ENCODE measurements at places on chromosomes 3 and 15.

GRCh38 chr3:61315871-61316270, 64.6 kb upstream of the FHIT start:
- no peak for DNase-seq

- DNase-seq, result no peak
Measured at GRCh38 chr3:11434017-11434526, 161.9 kb downstream of the ATG7 start.

DNA sequence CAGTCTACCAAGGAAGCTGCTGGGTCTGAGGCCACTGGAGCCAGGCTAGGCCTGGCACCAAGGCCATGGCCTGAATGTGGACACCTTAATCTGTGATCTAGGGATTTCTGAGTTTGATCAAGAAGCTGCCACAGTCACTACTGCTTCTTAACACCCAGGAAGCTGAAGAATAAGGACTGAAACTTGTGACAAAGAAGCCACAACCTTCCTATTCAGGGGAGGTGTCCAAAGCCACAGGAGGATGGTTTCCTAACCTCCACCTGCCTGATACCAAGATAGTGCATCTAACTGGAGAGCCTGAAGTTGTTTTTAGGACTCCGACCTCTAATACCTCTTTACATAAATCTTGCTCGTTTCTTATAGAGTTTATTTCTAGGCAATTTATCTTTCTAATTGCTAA, 5.5 kb upstream of the ANO10 start:
- no peak for DNase-seq

DNA sequence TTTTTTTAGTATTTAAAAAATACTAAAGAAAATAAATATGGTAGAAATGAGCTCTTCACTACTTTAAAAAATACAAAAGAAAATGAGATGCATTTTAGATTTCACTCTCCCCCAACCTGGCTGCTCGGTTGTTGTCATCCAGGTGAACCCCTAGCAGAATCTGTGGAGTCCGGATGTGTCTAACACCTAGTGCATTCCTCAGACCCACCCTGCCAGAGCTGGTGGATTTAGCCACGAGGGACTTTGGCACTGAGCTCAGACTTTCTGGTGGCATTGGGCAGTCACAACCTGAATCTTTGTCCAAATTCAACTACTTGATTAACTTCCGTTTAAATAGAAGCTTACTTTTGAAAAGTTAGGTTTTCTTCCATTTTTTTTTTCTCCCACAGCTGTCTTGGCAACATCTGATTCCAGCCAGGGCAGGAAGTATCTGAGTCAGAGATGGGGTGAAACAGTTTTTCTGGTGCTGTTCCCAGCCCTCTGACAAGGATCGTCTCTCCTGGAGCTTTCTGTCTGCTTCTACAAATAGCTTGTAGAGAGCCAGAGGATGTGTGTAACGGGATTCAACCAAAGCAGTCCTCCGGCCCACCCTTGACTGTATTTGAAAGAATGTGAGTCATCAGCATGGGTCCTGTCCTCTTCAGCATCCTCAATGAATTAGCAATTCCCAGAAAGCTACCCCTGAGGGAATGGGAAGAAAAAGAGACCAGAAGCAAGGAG, 301.8 kb upstream of the MCTP2 start:
- no peak for DNase-seq

- no peak for DNase-seq
Measured at GRCh38 chr3:167361306-167361705, 18.8 kb downstream of the ZBBX start.

DNA sequence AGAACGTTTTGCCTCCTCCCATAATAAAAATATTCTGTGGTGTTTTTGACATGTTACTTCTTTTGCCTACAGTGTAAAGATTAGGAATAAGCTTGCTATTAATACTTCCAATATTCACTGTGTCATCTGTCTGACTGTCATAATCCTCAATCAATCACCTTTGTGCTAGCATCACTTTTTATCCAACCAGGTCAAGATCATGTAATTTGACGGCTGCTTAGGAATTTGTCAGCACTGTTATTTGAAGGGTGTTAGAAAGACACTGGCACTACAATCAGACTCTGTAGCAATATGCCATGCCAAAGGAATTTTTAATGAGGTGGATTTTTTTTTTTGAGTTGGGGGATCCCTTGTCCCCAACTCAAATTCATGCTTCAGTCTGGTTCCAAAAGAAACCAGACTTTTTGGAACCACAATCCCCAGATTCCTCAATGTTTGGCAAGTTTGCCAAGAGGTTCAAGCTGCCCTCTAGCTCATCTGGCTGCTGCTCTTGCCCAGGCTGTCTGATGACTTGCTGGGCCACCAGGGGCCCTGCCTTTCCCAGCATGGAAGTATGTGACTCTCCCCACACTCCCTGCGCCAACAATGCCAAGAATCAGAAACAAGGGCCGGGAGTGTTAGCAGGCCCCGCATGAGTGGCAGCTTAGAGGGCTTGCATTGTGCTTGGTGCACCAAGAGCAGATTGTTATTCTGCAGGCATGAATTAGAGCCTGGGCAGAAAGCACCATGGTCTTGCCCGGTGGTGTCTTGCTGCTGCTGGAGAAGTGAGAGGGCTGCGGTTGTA, 58.6 kb upstream of the TSC22D2 start:
- no peak for DNase-seq

Data from GM06990 (cell line).